ENCODE measurements at places on chromosomes 6 and 20.
A peak's percentile ranks its signal among the peaks of the same experiment; 100 is the strongest.

DNA sequence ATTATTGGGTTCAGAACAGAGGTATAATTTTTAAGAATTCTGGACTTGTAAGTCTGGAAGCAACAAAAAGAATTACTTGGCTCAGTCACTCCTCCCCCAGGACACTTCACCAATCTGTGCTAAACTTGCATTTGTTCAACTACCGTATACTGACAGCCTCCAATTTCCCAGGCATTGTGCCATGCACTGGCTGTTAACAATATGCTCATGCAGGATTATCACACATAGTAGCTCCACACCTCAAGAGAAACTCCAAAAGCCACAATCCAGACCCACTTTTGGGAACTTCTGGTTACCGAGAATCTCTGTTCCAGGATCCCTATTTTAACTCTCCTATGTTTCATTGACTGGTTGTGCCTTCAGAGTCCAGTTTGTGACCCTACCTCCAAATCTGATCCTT lies 7.7 kb downstream of the ADGRF1 start:
- no peak for DNase-seq

DNA sequence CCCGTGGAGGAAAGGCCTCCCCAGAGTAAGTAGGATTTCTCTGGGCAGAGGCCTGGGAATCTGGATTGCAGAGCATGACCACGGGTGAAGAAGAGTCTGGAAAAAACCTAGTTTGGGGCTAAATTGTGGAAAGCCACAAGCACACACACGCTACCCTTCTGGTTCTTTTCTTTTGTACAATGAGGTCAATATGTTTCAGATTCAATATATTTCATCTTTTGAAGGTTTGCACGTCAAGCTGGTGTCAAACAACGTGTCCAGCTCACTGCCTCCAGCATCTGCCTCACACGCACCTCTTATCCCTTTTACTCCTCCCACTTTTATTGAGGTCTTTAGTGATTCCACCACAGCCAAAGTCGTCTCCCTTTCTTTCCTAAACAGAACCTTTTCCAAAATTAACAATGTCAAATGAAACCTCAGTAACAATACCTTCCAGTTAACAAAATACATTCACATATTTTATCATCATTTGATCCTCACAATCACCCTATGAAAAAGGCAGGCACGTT lies 773 bp upstream of the EPB41L2 start:
- no peak for DNase-seq

DNA sequence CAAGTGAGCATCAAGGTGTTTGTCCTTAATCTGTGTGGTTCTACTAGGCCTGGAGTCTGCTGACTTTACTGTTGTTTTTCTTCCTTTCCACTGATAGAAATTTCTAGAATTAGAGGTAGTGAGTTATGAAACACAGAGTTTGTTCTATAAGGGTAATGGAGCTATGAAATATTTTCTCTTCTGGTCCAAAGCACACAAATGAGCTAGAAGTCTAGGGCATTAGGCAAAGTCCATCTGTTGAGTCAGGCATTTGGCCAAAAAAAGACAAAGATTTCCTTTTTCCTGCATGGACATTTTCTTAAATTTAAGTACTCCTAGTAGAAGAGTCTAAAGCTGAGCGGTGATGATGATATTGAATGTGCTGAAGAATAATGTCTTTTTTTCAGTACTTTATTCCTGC lies 174.3 kb upstream of the STXBP5 start:
- DNase-seq, result no peak

DNA sequence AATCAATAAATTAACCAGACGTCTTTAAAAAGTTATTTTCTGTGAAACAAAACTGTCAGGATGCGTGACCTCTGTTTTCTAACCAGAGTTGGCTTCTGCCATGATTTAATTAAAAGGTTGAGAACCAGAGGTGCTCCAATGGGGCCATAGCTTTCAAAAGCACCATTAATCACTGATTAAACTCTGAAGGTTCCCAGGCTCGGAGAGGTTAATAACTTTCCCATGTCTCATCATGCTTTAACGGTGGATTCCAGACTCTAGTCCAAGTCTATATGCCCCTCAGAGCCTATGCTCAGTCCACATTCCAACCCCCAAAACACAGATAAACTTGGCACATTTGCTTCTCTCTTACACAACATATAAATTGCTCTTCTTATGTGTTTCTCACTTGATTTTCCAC lies 95.5 kb downstream of the SNAP91 start:
- no peak for DNase-seq

- DNase-seq, result no peak
These were observed 126.5 kb upstream of the QKI start for GRCh38 chr6:163288066-163288465.

- DNase-seq, result peak; percentile 88
These were observed 1.9 kb downstream of the RAB32 start for GRCh38 chr6:146545581-146545980.

GRCh38 chr6:44254191-44255104 lies 2.9 kb downstream of the SLC35B2 start:
- DNase-seq, result no peak
